Muscle of leg (tissue), 16 donors: ENCODE measurements at places on chromosomes 4 and X. TPM values are rescaled to one million over a fixed set of nuclear protein-coding genes. Genes with fewer than 3 reads are reported as not detected.

DNA sequence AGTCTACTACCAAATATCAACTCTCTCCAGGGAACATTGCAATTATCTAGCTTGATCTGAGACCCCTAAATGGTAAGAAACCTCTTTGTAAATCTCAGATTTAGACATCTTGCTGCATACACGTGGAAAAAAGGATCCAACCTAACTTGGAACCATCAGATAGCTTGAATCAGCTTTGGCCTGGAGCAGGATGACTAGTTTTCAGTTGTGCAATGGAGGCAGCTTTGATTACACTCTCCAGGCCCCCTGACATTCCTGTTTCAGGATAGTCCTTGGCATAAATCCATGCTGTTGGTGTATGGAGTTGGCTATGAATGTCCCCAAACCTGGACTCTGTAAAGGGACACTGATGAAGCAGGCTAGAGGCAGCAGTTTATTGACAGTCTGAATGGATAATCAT lies 1061.9 kb upstream of the TENM3 start:
- no peak for DNase-seq

- no peak for DNase-seq
Measured at GRCh38 chrX:72026341-72027023, 105.2 kb downstream of the RTL5 start.

DNA sequence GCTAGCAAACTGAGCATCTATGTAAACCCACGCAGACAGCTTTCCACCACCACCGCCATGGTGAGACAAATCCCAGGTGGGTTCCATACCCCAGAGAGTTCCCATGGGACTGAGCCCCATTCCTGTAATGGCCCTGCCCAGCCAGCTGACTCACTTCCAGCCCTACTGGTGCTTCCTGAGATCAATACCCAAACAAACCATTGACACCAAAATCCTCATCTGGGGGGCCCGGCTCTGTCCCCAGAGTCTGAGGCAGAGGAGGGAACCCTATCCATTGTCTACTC lies 30.1 kb upstream of the JAKMIP1 start:
- DNase-seq: no peak

- no peak for DNase-seq
Measured at GRCh38 chr4:20662851-20663250, 37.4 kb upstream of the PACRGL start.

DNA sequence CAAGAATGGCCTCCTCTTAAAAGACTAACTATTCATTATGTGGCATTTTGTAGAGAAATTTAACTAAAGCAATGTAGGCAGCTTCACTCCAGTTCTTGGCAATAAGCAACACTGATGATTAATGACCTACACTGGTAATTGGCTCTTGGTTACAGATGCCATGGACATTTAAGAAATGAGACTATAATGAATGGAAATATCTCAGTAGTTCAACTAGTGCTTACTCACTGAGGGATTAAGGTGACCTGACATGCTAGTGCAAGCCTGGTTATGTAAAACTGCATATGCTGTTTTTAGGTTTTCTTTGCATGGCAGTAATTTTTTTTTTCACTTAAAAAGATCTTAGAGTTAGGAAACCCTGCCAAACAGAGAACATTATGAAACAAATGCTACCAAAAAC lies 152.7 kb upstream of the AADAT start:
- no peak for DNase-seq

GRCh38 chr4:155487210-155487609 lies 110.4 kb upstream of the MAP9 start:
- DNase-seq: no peak

DNA sequence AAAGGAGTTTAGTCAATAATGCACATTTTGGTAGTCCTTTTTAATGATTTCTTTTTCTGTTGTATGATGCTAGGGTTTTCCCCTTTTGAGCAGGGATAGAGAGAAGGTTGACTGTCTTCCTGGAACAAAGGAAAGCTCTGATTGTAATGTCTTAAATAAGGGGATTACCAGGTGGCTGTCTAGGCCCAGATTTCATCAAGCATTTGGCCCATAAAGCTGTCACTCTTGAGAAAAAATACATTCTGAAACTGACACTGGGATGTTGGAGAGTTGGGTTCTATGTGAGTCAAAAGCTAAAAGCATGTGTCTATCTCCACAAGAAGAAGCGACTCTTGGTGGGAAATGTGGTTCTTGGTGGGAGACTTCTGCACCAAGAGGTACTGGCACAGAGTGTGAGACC lies 26.4 kb downstream of the KIAA1210 start:
- DNase-seq: no peak

GRCh38 chr4:38456096-38456495 lies 207.9 kb upstream of the KLF3 start:
- no peak for DNase-seq

DNA sequence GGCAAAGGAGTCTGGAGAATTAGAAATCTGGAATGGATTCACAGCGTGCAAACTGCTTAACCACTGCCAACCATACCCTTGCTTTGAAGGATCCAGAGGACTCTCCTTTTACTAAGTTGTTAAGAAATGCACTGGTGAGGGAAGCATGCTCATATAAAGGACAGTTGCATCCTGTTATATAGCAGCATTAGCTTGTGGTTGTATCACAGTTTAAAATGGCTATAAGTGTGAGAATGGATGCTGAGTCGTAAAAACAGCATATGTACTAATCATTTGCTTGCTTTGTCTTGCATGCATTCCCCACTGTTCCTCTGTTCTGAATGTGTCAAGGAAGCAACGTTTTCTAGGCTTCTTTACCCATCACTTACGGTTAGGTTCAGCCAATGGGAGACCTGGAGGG lies 101.1 kb downstream of the CXCL13 start:
- DNase-seq: no peak

DNA sequence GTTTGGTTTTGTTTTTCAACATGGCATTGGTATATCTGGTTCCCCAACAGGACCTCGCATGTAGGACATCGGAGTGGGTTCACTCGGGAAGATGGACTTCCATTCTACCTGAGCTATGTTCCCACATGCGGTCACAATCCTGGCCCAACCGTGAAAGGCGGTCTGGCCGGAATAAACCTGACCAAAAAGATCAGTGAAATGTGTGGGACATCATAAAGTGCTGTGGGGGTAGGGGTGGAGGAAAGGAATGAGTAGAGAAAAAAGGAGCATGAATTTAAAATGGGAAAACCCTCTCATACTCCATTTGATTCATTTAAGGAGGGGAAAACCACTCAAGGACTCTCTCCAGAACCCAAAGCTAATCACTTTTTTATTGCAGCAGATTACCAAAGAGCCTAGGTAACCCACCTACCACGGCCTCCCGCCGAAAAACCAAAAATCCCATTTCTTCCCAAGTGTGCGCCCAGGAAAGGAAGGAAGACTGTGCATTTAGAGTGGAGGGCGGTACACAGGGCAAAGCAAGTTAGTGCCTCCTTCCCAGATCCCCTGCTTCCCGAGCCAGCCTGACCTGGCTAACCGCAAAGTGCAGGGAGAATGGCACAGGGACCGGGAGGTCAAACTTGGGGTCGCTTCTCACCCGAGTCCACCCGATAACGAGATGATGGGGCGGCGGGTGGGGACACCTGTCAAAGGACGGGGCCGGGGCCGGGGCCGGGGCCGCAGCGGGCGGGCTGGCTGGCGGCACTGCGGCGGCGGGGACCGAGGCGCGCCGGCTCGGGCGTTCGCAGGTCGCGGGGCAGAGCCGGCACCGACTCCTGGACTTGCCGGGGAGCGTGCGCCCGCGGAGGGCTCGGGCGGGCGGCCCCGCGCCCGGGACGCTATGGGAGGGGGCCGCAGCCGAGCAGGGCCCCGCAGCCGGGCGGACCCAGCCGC lies 669 bp downstream of the TMEM150C start:
- peak; percentile 3 for DNase-seq

Gene MORF4L2
- polyA plus RNA-seq: 222 TPM

Gene DIPK2B
- 19.9 TPM for polyA plus RNA-seq
